ENCODE measurements at places on chromosomes 11 and 22.

- DNase-seq = no peak
Measured at GRCh38 chr11:10646681-10647355, 46.7 kb downstream of the IRAG1 start.

DNA sequence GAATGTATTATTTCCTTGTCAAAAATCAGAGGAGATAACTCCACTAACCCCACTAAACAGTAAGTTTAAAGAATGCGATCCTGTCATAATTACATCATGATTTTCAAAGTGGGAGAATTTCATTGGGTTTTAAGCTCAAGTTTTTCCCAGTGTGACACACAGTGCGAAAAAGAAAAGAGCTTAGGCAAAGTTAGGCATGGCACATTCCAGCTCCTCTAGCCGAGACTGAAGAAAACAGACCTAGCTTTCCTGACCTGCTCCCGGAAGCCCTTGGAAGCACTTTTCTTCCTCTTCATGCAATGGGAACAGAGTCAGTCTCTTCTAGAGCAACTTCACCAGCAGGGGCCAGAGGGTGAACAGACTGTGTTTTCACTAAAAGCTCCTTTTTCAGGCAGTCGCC, 76.6 kb upstream of the AKIP1 start:
- DNase-seq = no peak

- DNase-seq = no peak
Measured at GRCh38 chr11:34356130-34356529, 1.7 kb downstream of the ABTB2 start.

DNA sequence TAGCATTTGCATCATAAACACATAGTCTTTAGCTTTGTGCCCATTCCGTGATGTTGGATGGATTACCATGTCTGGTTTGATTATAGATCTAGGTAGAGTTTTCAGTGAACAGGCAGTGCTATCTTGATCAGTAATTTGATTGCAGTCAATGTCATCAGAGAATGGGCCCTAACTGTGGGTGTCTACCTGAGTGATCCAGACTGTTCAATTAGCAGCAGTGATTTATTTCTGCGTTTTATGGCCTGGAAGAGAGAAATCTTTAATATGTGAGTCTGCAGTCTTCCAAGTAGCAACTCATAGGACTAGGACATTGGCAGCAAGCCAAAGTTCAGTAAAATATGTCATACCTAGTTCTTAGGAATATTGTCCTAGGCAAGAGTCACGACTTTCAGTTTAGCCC, 80.3 kb downstream of the CASP12 start:
- DNase-seq = no peak

DNA sequence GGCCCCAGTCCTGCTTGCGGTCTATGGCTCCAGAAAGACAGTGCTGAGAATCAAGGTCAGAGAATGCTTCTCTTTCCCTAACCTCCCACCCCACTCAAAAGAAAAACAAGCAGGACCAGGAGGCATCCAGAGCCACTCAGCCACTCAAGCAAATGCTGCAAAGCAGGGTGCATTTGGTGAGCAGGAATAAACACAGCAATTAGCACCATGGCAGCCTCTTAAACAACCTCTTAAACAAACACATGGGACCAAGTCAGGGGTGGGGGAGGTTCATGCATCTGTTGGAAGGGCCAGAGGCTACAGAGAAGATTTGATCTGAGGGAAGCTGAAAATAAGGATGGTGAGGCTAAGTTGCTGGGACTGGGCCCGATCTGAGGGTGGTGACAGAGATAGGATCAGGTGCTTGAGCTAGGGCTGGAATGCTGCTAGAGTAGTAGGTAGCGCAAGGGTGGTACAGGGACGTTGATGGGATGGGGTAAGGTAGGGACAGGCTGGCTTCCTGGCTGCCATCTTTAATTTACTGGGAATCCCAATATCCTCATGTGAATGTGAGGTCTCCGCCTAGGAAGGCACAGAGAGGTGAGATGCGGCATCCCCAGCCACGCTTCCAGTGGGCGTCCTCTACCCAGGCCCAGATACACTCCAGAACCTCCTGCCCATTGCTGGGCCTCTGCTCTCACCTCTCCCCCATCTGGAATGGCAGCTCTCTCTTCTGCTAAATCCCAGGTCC, 26.6 kb upstream of the LMO1 start:
- no peak for DNase-seq

DNA sequence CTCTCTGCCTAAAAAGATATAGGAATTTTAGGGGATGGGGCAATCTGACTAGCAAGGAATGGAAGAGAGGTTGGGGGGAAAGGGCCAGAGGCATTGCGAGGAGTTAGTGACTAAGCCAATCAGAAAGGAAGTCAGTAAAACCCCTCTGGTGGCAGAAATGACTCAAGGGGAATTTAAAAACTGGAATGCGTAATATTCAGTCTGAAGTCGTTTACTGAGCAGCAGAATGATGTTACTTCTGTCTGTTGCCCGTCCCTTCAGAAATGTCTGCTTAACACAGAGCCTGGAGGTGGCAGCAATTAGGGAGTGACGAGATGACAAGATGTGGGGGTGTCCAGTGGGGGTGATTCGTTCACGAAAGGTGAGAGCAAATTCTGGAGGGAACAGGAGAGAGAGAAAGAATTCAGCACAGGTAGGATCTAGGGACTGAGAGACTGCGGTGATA, 107.7 kb upstream of the CLMP start:
- no peak for DNase-seq
